Stimulated activated CD8-positive, alpha-beta memory T cell treated with anti-CD3 and anti-CD28 coated beads, Interleukin-4, amount 100 ng/mL, for 48 hours (primary cell): ENCODE measurements at places on chromosomes 3 and 15.

DNA sequence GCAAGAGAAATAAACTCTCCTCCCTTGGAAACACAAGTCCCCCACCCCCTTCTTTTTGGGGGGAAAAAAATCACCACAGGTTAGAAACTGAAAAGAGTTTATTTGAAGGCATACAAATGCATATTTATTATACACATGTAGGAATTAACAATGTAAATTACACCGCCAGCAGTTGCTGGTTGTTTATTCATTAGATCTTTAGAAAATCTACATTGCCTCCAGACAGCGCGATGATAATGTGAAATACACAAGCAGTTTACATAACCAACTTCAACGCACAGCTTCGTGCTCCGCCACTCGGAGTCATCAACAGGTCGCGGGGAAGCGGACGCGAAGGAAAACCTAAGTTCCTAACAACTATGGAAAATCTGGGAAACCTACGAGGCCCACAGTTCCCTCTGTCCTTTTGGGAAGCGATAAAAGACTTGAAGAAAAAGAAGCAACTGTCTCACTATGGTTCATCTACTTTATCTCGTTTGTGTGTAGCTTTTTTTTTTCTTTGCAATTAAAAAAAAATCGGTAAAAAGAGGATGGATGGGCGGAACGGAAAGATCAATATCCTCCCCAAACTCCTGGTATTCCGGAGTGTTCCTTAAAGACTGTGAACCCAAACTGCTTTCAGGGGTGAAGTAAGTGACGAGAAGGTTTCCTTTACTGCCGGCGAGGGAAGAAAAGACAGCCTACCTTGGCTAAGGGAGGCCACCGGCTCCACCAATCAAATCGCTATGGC, 8.4 kb upstream of the FOXB1 start:
- DNase-seq: no peak

- no peak for DNase-seq
Observed at GRCh38 chr3:159174715-159175692, 373.1 kb downstream of the MFSD1 start.

GRCh38 chr15:77616072-77616471, 16.6 kb downstream of the LINGO1 start:
- no peak for DNase-seq

DNA sequence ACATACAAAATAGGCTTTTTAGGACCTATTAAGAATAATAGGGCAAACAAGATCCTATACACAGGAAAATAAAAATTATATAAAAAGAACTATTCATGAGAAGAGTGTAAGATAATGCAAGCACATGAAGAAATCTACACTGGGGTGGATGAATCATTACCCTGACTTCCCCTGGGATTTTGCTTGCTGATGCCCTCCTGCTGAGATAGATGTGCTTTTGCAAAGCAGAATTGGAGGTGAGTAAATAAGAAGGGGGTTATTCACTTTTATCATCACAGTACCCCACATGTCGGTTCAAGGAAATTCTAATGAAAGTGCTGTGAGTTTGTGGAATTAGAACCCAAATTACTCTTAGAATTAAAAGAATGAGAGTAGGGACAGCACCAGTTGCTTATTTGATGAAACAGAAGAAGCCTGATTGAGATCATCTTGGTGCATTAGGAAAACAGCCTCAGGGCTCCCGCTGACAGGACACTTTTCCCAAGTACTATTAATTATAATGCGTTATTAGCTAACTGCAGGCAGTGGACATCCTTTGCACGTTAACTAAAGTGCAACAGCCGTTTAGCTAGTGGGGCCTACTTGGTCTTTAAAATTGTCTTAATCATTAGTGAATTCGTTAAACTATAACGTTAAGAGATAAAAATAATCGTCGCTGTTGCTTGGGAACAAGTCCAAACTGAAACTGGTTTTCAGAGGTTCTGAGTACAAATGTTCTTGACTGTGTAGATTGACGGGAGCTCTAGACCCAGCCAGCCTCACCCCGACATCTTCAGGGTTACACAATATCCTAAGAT, 48.4 kb downstream of the SLC2A2 start:
- no peak for DNase-seq

DNA sequence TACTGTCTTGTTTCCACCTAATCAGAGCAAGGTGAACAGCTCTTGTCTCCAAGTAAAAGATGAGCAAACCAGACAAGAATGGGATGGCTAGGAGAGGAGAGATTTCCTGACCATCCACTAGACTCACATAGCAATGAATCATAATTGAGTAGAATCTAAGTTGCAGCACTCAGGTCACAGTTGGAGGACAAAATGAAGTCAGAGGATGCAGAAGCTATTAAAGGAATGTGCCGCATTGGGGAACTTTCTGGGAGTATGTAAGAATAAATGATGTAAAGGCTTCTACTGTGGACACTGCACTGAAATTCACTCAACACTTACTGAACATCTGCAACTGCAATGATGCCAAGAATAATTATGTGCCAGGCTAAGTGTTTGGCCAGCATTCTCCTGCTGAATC, 217.4 kb upstream of the WNT5A start:
- no peak for DNase-seq

GRCh38 chr15:74345051-74345450, 22.4 kb downstream of the CYP11A1 start:
- DNase-seq: peak; percentile 60

DNA sequence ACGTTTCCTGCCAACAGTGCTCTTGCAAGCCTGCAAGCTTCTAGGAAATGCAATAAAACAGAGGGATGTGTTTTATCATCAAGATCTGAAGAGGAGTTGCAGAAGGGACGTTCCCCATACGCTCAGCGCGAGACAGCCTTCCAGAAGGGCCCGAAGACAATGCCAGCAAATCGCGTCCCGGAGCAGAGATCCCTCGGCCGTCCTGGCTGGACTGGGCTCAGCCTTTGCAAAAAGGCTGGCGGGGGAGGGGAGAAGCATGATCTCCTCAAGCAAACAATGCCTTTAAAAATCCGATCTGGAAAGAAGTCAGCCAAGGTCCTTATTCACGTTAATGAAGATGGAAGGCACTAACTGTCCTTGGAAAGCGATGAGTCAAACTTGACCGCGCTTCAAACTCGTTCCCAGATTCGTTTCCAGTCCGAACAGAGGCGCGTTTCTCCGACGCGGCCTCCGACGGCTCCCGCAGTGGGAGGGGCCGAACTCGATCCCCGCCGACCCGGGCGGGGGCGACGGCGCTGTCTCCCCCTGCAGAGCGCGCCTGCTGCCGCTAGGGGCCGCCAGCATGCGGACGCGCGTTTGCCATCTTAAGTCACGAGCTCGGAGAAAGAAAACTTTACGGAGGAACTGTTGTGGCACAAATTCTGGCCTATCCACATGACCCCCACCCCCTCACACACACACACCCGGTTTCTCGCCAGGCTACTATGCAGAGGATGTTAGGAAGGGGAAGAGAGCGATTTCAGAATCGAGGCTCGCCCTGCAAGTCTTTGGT, 5.5 kb downstream of the BCL6 start:
- peak; percentile 88 for DNase-seq

DNA sequence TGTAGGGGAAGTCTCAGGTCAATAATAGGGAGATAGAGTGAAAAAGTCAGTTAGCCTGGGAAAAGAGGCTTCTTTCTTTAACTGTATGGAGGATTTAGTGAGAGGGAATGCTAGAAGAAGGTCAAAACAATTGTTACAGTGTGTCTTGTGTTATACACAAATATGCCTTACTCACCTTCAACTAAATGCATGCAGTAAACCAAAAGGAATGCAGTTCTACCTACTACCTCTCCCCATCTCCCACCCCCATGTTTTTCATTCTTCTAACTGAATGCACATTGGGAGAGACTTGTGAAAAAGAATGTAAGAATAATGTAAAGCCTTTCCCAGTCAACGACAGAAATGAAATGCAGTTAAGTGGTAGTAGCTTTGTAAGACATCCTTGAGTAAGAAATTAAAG, 33.8 kb downstream of the CCDC66 start:
- no peak for DNase-seq

- DNase-seq: no peak
Observed at GRCh38 chr3:119912220-119912619, 130.3 kb downstream of the NR1I2 start.

- no peak for DNase-seq
Observed at GRCh38 chr15:81766829-81767475, 278.9 kb downstream of the MEX3B start.

GRCh38 chr3:196087906-196088305, 6.0 kb upstream of the TFRC start:
- DNase-seq: no peak

DNA sequence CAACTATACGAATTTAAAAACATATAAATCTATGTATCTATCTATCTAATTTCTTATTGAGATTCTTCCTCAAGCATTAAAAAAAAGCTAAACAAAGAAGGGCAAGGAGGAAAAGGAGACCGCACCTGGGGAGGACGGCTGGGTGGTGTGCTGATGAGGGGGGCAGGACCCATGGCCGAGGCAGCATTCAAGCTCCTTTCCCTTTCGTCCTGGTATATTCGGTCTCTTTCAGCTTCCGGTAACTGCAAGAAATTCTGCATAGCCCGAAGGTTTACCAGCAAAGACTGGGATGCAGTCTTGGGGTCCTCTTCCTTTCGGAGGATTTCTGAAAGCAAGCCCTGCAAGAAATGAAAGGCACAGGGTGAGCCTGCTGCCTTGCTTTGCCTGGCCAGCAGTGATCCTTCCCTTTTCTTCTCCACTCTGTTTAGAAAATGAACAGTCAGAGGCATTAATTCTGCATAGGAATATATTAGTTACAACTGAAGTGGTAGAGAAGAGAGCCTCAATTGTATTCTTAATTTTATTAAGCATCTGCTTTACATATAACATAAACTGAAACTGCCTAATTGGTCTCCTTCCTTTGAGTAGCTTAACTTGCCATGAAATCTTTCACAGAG, 38.8 kb downstream of the SATB1 start:
- no peak for DNase-seq

GRCh38 chr3:106256249-106256957, 387.6 kb upstream of the CBLB start:
- DNase-seq: no peak

DNA sequence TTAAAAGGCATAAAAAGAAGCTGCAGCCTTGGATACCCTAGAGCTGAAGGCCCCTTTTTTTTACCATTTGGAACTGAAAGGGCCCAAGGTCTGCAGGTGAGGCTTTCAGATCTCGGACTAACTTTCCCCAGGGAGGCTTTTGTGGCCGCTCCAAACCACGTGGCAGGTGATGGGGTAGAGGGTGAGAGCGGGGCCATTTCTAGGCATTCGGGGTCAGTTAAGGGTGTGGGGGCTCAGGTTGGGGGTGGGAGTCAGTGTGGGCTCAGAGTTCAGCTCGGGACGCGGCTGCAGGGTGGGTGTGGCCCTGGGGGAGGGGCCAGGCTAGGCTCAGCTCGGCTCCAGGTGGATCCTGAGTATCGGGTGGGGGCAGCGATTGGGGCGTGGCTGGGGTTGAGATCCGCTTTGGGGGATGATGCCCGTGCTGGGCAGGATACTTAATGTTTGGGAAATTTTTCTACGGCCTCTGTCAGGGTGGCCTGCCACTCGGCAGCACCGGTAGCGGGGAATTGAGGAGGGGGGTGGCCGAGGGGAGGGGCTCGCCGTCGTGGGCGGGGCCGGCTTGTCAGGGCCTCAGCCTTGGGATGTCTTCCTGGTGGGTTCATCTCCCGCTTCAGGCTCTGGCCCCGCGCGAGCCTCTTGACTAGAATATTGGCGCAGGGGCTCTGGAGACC, 2.5 kb downstream of the KLF13 start:
- peak; percentile 64 for DNase-seq

GRCh38 chr3:84487296-84487695, 471.5 kb upstream of the CADM2 start:
- no peak for DNase-seq

DNA sequence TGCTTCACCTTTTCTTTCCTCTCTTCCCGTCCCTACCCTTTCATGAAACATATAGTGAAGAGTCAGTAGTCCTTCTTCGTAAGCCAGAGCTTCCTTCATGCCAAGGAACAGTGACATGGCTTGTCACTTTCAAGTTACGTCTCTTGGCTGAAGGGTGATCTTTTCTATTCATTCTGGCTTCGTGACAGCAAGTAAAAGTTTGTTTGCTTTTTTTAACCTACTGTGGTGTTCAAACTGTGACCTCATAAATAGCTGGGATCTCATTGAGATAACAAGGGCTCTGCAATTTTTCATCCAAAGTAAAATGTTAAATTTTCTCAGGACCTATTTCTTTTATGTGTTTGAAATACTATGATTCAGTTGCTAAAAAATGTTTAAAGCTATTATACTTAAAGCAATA, 10.5 kb downstream of the CDIN1 start:
- no peak for DNase-seq

- DNase-seq: no peak
Observed at GRCh38 chr3:69422751-69423150, 36.9 kb upstream of the FRMD4B start.
